ENCODE measurements at places on chromosomes 12 and 14.

GRCh38 chr14:104101086-104101621 is 15.7 kb downstream of the ASPG start:
- DNase-seq = no peak

DNA sequence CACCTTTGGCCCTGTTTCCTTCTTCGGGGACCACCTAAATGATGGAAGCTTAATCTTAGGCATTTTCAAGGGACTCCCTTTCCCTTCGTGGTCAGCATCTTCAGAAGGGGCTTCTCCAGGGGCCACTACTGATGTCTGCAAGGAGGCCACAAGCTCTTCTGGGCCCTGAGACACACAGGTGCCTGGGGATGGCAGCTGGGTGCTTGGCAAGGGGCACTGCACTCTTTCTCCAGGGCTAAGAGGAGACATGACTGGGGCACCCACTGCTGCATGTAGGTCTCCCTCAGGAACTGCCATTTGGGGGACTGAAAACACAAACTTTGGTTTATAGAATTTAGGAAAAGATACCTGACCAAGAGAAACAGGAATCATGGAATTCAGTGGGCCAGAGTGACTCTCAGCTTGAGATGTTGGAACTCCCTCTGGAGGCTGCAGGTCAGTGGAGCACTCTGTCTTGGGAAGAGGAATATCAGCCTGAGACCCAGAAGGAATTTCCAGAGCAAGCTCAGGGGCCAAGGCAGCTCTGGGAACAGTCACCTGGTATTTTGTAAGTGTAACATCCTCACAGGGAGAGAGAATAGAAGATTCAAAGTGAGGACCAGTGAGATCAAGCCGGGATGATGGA is 16.0 kb downstream of the PLD4 start:
- no peak for DNase-seq

DNA sequence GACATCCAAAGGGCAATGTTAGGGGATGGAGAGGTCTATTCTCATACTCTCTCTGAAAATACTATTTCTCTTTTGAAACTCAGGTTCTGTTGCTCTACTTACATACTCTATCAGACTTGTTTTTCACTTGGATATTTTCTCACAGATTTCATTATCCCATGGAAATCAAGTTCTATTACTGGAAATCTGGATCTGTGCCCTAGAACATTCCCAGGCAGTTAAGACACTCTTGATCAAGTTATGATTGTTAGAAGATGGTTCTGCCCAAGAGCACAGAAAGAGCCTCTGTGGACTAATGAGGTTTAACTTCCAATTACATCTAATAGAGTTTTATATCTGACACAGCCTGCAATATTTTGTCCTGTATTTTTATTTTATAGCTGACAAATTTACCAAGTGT is 591.0 kb upstream of the ATP2B1 start:
- no peak for DNase-seq

DNA sequence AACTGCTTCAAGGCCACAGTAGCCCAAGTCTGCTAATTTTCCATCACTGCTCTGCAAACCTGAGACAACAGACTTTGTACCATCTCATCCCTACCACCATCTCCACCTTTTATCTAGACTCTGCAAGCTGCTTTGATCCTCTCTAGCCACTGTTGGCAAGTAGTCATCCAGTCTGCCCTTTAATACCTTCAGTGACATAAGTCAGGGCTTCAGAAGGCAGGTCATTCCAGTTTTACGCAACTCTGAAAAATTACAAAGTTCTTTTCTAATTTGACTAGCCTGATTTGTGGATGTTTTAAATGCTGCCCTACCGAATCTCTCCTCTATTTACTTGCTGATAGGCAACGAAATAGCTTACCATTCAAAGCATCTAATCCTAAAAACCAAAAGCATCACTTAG is 2.8 kb downstream of the FERMT2 start:
- DNase-seq = no peak

- DNase-seq = no peak
Measured at GRCh38 chr12:101945369-101946232, 68.2 kb downstream of the DRAM1 start.
